Central memory CD4-positive, alpha-beta T cell (primary cell): ENCODE measurements at places on chromosomes 6 and 20.

GRCh38 chr6:98137391-98137790 lies 697.0 kb upstream of the POU3F2 start:
- DNase-seq = no peak

DNA sequence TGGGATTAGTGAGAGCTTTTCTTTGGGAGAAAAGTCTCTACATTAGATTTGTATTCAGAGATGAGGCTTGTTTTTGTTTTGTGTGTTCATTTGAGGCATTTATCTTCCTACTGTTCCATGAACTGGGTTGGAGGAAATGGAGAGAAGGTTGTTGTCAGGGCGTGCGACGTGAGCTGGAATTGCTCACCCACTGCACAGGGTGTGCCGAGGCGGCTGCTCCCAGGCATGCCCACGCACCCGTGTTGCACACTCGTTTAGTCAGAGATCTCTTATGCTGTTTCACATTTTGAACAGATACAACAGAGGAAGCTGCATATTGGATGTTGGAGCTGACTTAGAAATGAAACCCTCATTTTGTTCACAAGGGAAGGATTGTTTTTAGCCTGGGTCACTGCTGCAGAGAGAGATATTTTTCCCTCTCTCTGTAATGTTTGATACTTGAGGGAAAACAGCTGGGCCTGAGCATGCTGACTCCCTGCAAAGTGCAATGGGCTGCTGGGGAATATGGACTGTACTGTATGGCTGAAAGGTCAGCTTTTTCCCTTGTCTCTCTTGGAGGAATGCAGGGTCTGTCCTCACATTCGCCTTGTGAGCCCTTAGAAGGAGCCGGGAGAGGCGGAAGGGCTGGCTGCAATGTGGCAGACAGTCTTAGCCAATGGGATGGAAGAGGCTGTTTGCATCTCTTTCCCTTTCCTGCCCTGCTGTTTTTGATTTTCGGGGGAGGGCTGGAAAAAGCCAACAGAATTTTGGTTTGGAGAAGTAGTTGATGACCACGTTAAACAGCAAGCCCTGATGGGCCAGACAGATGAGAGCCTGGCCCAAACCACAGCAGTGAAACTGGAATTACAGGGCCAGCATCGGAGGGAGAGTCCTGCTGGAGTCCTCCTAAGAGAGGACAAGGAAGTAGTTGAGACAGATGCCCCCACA lies 170.8 kb downstream of the SASH1 start:
- DNase-seq = no peak

DNA sequence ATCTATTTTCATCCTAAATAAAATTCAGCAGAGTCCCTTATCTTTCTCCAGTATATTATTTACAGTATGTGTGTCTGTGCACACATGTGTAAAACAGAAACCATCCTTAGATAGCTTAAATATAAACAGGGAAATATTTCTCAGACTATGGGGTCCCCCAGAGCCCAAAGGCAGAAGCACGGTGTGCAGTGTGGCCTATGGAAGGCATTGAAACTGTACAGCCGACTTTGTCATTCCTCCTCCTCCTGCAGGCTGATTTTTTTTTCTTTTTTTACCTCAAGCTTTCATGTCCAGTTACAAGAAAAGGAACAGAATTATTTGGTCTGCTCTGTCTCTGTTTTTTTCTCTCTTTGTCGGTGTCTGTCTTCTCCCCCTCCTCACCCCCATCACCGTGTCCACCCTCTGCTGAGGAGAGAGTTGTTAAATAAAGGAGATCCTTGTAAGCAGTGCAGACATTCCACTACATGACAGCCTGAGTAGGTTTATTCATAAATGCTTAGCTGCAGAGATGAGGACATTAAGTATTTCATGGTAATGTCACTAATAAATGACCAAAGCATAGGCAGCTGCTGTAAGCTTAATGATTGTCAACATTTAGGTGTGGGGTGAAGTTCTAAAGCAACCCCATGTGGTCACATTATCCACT lies 31.8 kb upstream of the SLC35D3 start:
- no peak for DNase-seq

DNA sequence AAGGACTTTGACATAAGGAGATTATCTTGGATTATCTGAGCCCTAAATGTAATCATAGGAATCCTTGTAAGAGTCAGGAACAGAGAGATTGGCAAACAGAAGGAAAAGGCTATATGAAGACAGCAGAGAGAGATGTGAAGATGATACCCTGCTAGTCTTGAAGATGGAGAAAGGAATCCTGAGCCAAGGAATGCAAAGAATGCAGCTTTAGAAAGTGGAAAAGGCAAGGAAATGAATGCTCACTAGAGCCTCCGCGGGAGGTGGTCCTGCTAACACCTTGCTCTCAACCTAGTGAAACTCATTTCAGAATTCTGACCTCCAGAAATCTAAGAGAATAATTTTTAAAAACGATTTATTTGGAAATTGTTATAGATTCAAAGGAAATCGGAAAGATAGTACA lies 117.1 kb downstream of the TBXT start:
- DNase-seq = no peak

GRCh38 chr6:106046116-106046853 lies 39.9 kb upstream of the PRDM1 start:
- no peak for DNase-seq

DNA sequence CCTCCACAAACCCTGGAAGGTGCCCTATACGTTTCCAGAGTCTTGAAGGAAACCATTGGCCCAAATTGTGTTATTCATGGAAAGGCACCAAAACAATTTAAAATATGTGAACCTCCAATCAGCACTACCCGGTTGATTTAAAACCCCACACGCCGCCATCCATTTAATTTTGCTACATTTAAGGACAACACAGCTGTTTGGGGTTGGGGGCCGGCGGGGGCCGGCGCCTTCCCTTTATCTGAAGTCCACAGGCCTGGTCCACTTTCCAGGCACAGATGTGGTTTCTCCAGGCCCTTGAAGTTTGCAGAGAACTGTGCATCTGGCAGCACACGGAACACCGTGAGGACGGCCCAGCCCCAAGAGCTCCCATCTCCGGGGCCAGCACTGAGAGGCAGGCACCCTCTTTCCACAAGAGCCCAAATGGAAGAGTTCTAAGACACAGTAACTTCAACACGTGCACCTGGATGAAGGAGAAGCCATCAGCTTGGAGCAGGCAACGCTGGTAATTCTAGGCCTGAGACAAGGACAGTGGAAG lies 16.8 kb upstream of the FRMD1 start:
- DNase-seq = no peak

- no peak for DNase-seq
These were observed 279.6 kb downstream of the PRL start for GRCh38 chr6:22017272-22017671.

- DNase-seq = no peak
These were observed 396.1 kb downstream of the PLCB1 start for GRCh38 chr20:8527998-8528723.

DNA sequence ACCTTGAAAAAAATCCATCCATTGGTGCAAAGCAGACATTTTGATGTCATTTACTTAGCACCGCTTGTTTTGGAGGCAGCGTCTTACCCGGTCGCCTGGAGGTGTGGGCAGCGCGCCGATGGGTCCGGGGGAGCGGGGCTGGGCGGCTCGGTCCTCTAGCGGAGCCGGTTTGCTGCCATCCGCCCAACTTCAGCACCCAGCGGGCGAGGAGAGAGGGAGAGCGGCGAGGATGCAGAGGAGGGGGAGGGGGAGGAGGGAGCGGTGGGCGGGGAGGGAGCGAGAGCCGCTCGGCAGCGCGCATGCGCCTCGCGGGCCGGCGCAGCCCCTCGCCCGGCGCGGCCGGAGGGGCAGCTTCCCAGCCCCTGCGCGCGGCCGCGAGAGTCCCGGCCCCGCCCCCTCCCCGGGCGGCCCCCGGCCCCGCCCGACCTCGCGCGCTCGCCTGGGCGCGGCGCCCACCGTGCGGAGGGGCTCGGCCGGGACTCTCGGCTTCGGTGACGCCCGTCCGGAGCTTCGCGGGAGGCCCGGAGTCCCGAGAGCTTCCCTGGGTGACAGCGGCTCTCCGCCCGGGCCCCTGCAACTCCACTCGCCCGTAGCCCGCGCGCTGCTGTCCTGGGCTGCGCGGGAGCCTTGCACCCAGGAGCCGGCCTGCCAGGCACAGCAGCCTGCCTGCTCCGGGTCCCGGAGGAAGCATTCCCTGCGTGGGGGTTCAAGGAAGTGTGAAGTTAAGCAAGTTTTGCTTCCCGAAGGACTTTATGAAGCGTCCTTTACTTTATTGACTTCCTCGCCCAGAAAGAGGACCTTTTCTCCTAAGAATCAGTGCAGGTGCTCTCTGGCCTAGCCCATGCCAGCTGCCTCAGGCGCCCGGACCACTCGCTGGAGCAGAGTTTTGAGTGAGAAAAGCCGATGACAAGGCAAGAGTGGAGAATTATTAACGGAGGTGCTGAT lies at the start of gene RGS17:
Gene RGS17 (minus strand): TSS at position 246 of the 945 bp plus-strand sequence. CDS start 87,264 bp downstream, outside the sequence.
- no peak for DNase-seq

GRCh38 chr6:51702851-51703250 lies 384.6 kb downstream of the PKHD1 start:
- DNase-seq = no peak

DNA sequence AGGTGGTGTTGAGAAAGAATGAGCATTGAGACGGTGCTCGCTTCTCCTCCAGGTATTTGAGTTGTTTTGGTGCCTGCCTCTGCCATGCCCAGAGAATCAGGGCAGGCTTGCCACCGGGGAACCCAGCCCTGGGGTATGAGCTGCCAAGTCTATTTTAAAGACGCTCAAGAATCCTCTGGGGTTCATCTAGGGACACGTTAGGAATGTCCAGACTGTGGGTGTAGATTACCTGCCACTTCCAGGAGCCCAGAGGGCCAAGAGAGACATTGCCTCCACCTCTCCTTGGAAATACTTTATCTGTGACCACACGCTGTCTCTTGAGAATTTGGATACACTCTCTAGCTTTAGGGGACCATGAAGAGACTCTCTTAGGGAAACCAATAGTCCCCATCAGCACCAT lies 28.3 kb downstream of the SAYSD1 start:
- DNase-seq = no peak

DNA sequence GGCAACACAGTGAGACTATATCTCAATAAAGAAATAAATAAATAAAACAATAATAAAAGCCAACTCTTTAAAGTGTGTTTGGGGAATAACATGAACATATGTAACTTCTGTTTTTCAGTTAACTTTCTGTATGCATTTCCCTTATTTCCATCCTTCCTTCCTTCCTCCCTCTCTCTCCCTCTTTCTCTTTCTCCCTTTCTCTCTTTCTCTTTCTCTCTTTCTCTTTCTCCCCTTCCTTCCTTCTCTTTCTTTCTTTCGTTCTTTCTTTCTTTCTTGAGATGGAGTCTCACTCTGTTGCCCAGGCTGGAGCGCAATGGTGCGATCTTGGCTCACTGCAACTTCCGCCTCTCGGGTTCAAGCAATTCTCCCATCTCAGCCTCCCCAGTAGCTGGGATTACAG lies 48.8 kb upstream of the PRND start:
- no peak for DNase-seq

DNA sequence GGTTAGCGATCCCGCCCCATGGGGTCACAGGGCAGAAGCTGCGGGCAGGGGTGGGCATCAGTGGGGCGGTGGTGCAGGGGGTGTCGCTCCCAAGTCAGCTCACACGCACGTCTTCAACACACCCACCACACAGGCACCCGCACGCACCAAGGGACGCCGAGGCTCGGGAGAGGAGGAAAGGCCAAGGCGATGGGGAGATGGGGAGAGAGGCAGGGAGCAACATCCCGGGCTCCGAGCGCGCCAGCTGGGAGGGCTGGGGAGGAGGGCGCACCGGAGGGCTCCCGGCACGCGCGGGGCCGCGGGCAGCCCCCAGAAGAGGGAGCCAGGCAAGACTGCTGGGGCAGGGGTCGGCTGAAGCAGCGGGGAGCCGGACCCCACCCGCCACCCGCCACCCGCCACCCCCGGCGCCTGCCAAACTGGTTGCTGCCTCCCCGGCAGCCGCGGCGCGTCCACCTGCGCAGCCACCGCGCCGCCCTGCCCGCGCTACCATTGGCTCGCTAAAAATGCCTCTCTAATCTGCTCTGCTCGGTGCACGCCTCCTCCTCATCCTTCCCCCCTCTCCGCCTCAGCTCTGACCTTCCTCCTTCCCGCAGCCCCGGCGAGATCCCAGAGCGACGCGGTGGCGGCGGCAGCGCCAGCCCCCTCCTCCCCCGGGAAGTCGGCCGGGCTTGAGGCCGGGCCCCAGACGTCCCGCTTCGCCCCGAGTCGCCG lies at the start of gene PACSIN1:
Gene PACSIN1 (plus strand): TSS at position 546 of the 711 bp plus-strand sequence. CDS start 60,230 bp downstream, outside the sequence.
- DNase-seq = no peak

GRCh38 chr20:57773059-57773815 lies 63.4 kb upstream of the PMEPA1 start:
- DNase-seq = no peak
